Left ventricle myocardium inferior (tissue), 1 donor: ENCODE measurements at places on chromosomes 4 and X.
A peak's percentile ranks its signal among the peaks of the same experiment; 100 is the strongest.

GRCh38 chr4:2927696-2928075, 35.5 kb downstream of the NOP14 start:
- DNase-seq = no peak

GRCh38 chr4:11438647-11439046, 10.0 kb upstream of the HS3ST1 start:
- no peak for DNase-seq

DNA sequence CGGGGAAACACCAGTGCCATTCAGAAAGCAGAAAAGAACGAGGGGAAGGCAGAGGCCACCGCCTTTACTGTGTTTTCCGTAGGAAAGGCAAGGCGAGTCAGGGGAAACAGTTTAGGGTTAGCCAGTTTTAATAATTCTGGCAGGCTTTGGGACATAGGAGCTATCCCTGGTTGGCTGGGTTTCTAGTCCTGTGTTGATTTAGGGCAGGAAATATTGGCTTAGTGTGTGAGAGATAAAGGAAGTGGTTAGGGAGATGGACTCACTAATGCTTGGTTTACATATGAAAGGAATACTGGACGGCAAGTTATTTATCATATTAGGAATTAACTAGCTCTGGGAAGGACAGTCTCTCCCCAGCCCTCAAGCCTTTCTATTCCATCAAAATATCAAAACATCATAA, 53.1 kb downstream of the SYNPO2 start:
- no peak for DNase-seq

- DNase-seq = no peak
These were observed 243.9 kb upstream of the WDFY3 start for GRCh38 chr4:85210353-85210752.

GRCh38 chr4:102791318-102791835, 30.6 kb upstream of the MANBA start:
- DNase-seq = no peak

GRCh38 chrX:52262195-52262546, 77.5 kb downstream of the MAGED4 start:
- no peak for DNase-seq

- no peak for DNase-seq
These were observed 48.6 kb upstream of the STARD8 start for GRCh38 chrX:68598841-68599240.

DNA sequence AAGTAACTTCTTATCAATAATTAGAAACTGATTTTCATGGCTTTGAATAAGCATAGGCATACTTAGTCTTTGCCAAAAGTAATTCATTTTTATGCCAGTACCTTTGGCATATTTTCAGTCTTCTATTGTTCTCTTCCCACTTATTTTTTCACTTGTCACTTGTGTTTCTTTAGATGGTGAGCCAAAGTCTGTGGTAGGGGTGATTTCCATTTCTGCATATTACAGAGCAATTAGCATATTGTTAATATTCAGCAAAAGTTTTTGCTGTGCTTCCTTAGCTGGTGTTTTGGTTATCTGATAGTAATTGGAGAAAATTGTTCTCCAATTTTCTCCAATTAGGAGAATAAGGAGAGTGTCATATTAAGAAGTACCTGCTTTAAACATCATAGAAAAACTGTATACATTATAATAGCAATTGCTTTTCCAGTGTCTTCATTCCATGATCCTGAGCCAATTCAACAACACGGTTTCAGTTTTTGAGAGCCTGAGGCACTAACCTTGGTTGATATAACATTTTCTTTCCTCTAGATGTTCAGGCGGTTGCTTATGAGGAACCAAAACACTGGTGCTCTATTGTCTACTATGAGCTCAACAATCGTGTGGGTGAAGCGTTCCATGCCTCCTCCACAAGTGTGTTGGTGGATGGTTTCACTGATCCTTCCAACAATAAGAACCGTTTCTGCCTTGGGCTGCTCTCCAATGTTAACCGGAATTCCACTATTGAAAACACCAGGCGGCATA, 64.7 kb downstream of the SMAD1 start:
- no peak for DNase-seq

GRCh38 chr4:133096972-133097371, 52.1 kb upstream of the PCDH10 start:
- no peak for DNase-seq

DNA sequence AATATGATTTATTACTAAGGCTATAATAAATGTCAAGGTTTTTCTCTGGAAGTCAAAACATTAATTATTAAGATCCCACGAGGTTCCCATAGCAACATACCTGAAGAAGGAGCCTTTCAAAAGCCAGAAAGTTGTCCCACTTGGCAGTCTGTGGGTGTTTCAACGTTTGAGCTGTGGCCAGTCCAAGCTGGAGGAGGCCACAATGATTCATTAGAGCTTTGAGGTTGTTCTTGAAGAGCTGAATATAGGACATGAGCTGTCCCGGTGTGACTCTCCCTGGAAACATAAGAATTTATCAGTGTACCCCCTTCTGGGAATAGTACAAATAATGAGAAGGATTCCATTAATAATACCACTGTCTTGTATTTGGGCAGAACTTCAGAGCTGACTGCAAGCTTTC, 92.1 kb downstream of the SCFD2 start:
- no peak for DNase-seq

GRCh38 chr4:158581161-158581560, 59.5 kb downstream of the RXFP1 start:
- no peak for DNase-seq

GRCh38 chrX:150767475-150768131, 74.4 kb downstream of the MTMR1 start:
- DNase-seq = no peak

DNA sequence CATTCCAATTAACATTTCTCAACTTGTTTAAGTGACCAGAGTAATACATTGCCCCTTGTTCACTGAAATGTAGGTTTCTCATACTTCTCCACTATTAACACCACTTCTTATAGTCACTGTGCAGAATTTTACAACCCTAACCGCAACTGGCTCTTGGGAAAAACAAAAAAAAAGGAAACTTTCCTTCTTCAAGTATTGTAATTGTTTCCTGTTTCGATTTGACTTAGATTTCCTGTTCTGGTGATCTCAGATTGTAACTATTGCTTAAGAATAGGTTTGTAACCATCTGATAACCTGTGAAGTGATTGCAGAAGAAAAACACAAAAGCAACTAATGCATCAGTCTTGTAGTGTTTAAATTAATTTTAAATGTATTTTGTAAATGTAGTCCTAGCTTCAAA, 594.7 kb upstream of the GALNT7 start:
- DNase-seq = no peak

- no peak for DNase-seq
These were observed 392.8 kb upstream of the NR3C2 start for GRCh38 chr4:148834804-148835631.

DNA sequence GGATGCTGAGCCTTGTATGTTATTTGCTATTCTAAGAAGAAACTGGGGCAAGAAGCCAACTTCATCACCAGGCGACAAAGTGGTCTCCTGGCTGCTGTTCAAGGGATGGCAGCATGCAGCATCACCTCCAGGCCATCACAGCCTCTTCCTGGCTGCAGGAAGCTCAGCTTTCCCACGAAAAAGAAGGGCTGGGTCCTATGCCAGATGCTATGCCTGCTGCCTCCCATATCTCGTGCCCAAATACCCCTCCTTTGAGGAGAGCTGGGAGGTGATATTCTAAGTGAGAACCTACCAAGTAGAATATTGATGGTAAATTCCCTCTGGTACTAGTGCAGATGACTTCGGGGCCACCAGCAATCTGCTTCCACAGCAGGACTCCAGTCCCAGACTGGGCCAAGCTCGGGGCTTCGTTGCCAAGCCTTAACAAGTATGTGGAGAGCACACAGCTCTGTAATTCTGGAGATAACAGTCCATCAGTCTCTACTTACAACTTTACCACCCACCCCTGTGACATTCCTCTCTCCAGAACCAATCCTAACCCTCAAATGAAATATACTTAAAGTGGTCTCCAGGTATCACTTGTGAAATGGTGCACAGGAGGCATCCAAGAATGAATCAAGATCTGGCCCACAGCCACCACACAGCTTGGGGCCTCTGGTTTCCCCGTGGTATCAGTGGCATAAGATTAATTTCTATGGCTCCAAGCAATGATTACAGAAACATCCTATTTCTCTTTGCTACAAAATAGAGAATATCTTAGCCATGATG, 149.3 kb downstream of the PALLD start:
- peak; percentile 31 for DNase-seq

DNA sequence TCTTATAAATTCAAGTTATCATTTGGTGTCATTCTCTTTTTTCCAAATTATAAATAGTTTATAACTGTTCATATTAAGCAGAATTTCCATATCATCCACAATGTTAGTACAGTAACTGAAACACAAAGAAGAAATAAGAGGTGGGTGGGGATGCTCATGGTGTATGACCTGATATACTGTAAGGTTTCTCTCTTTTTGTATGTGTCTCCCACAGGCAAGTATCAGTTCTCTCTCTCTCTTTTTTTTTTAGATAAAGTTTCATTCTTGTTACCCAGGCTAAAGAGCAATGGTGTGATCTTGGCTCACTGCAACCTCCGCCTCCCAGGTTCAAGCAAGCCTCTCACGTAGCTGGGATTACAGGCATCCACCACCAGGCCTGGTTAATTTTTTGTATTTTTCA, 43.7 kb upstream of the UGT2A3 start:
- no peak for DNase-seq

DNA sequence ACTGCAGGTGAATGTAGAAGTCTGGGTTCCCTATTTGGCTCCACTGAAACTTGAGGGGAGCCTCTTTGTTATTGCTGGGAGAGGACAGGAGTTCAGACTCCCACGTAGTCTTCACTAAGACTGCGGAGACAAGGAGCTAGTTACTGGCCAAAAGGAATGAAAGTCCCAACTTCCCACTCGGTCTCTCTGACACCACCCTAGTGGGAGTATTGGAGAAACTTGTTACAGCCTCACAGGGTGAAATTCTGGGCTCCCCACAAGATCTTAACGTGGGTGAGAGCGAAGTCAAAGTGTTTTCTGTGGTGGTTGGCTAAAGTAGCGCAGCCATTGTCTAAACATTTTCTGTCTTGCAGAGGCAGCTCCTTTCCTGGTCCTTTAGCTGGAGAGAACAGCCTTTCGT, 13.5 kb downstream of the MYOZ2 start:
- DNase-seq = no peak

DNA sequence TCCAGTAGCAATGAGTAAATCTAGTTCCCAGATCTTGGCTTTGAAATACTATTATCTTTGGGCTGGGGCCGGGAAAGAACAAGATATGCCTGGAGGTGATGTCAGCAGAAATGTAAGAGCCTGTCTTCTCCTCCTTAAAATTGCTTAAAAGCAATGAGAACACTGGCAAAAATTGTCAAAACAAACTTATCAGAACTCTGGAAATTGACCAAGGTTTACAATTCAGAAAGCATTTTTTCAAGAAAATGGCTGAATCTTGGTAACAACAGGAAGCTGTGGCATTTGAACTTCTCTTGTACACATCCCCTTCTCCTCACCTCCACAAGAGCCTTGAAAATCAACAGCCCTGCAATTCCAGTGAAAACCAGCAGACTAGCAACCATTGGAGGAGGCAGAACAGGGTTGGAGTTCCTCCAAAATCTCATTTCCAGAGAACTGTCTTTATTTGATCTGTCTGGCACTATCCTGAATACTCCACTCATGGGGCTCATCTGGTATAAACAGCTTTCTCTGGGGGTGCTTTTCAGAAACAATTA, 13.5 kb downstream of the TIMP1 start:
- no peak for DNase-seq

- DNase-seq = no peak
These were observed 936.6 kb upstream of the EPHA5 start for GRCh38 chr4:66606908-66607307.

- DNase-seq = peak; percentile 32
These were observed 125.8 kb downstream of the PPEF1 start for GRCh38 chrX:18833071-18833731.

DNA sequence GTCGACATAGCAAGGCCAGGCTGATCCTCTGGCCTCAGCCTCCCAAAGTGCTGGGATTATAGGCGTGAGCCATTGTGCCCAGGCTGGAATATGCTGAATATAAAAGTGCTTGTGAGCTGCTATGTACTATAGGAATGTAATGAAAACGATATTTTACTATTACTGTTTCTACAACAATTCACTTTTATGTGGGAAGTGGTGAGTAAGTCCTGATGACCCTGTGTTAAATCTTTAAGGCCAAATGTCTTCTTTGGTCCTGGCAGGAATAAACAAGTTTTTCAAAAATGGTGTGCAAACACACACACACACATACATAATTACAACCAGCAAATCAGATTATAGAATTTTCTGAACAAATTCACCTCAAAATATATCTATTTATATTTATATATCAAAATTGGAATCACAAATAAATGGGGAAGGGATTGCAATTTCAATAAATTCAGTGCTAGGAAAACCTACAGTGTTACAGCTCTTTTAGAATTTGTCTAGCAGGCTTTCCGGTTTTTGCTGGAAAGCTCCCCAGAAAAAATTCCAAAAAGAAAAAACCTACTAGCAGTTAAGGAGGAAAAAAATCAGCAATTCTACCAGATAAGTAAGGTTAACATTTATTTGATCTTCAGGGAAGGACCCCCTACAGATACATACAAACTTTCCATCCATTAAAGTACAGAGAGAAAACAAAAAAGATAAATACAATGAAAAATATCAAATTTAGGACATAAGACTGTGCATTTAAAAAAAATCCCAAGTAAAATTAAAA, 17.9 kb downstream of the SMIM14 start:
- no peak for DNase-seq

DNA sequence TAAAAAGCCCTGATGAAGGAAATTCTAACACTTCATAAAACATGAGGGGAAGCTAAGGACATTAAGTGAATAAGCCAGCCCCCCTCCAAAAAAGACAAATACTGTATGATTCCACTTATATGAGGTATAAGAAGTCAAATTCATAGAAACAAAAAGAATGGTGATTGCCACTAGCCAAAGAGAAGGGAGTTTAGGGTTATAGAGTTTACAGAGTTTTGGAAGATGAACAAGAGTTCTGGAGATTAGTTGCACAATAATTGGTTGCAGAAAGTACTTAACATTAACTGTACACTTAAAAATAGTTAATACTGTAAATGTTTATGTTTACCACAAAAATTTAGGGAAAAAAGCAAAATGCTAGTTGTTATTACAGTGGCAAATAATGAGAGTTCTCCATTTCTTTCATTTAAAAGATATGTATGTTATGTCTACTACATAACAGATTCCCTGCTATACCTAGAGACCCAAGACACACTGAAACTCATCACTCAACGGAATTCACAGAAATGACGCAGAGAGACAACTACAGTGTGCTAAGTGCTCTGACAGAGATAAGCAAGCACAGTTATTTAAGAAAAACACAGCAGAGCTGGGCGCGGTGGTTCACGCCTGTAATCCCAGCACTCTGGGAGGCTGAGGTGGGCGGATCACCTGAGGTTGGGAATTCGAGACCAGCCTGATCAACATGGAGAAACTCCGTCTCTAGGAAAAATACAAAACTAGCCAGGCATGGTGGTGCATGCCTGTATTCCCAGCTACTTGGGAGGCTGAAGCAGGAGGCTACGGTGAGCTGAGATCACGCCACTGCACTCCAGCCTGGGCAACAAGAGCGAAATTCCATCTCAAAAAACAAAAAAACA, 37.2 kb downstream of the EIF4E start:
- no peak for DNase-seq

DNA sequence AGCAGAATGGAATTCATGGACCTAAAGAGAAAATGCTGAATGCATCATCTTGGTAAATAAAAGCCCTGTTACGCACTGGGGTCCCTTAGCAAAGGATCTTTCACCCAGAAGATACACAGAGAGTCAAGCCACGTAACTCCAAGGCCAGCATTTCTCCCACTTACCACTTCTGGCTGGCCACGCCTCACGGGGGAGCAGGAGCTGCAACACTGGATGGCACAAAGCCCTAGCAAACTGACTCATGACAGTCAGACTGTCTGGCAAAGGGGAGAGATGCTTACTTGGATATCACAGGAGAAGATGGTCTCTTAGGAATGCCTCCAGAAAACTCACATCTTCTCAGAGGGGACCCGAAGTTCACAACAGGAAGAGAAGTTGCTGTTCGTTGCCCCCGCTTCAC, 51.4 kb upstream of the BCLAF3 start:
- DNase-seq = no peak
